ENCODE measurements at places on chromosomes 3 and 15.
A peak's percentile ranks its signal among the peaks of the same experiment; 100 is the strongest.

GRCh38 chr3:159727506-159727905 is 261.1 kb upstream of the IL12A start:
- no peak for DNase-seq

- no peak for DNase-seq
These were observed 9.1 kb downstream of the CCR4 start for GRCh38 chr3:32960404-32961170.

- DNase-seq: no peak
These were observed 181.2 kb downstream of the WNT5A start for GRCh38 chr3:55305696-55306485.

- no peak for DNase-seq
These were observed 283.3 kb downstream of the ADAMTS17 start for GRCh38 chr15:100058458-100058857.

GRCh38 chr3:111726788-111727305 is 131.7 kb upstream of the ZBED2 start:
- no peak for DNase-seq

- DNase-seq: no peak
These were observed 329.8 kb upstream of the LRRC3B start for GRCh38 chr3:26292780-26293179.

- DNase-seq: no peak
These were observed 130.8 kb downstream of the HCN4 start for GRCh38 chr15:73237910-73238309.

DNA sequence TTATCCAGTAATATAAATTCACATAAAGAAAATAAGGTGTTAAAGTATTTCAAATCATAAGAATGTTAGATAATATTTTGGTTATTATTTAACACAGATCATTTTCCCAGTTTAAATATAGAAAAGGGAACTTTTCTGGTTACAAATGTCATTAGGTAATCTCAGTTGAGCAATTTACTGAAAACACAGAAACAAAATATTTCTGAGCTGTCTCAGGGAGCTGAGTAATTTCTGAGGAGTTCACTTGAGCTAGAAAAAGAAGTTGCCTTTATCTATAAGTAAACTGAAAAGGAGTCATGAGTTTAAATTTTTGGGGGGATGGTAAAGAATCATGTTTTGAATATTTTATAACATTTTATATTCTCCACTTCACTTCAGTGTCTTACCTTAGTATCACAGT is 855.4 kb upstream of the ARPP21 start:
- DNase-seq: peak; percentile 24

- DNase-seq: no peak
These were observed 9.6 kb downstream of the C3orf18 start for GRCh38 chr3:50557915-50558314.

DNA sequence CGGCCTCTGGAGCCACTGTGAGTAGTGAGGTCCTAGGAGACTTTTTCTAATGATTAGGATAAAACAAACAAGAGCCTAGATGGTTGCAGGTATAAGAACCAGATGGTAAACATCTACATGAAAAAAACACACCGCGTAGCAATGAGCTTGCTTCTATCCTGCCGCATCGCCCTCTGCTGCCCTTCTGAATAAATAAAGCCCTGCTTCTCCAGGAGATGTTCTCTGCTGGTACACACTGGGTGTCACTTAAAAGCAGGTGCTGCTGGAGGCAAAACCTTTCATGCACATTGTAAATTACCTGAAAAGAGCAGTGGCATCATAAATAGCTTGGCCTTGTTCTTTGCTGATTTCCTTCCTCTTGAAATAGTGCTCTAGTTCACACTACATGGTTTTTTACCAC is 164.4 kb upstream of the TOPAZ1 start:
- DNase-seq: no peak

DNA sequence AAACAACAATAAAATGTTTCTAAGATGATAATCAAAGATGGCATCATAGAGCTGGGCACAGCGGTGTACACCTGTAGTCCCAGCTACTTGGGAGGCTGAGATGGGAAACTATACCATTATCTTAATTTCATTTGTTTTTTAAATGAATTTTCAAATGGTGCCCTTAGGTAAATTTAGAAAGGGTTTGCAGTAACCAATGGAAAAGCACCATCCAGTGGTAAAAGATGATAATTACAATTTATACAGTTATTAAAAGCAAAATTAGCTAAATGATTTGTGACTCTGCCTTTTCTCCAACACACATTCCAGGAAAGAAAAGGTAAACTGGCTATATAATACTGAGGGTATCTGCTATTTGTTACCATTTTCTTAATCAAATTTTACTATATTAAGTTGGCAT is 14.4 kb upstream of the ANKRD28 start:
- no peak for DNase-seq

GRCh38 chr15:34359416-34359815 is 7.6 kb downstream of the LPCAT4 start:
- no peak for DNase-seq

Data from brain microvascular endothelial cell (primary cell).